CD4-positive, alpha-beta T cell treated with Interleukin-4 for 4 hours (primary cell): ENCODE measurements at places on chromosomes 11 and 22.

DNA sequence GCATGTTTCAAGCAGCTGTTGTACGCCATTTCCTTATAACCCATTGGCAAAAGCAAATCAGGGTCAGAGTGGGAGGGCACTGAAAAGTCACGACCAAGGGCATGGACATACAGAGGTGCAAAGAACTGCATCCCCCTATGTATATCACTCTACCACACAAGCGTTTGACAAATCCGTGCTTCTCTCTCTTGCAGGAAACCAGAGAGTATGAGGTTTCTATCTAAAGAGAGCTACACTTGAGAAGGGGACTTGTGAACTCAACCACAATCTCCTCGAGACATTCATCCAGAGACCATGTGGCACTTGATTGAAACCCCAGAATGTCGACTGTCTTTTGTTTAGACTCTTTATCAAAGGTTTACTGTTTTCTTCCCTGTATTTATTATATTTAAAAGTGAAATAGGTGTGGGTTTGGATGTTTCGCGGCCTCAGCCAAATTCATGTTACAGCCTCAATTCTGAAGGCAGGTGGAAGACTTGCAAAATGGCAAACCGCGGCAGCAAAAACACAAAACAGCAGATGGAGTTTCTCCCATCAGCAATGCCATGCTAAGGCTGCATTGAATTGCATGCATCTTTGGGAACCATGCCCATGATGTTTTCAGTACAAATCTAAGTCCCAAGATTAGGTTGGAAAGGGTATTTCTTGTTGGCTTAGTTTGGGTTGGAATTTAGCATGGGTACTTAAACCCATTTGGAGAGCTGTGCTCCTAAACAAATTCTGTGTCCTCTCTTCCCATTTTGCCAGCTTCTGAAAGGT is 48.8 kb upstream of the ASPHD2 start:
- no peak for DNase-seq

DNA sequence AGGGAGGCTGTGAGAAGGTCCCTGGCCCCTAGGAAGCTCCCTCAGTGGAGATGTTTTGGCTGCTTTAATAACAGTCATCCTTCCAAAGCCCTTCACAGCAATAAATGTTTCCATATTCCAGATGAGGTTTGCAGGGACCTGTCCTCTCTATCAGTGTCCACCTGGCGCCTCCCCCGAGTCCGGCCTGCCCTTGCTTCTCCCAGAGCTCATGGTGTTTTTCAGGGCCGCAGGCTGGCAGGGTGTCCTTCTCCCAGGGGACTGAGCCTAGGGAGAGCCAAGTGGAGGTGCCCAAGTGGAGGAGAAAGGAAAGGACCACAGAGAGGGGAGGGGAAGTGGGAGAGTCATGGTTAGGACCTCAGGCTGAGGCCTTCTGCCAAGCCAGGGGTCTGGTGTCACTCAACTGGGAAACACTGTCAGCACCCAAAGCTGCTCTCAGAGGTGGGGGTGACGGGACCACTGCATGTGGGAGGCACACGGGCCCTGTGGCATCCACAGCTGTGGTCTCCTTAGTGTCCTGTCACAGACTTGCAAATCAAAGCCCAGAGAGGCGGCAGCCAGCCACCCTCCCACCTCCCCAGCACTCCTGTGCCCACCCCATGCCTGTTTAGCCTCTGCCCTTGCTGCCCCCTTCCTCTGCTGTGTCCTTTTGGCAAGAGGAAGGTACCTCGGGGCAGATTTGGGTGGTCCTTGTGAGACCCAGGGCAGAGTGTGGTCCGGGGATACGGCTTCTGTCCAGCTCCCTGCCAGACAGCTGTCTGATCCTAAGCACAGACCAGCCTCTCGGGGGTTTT is 6.4 kb downstream of the DERL3 start:
- DNase-seq, result no peak

DNA sequence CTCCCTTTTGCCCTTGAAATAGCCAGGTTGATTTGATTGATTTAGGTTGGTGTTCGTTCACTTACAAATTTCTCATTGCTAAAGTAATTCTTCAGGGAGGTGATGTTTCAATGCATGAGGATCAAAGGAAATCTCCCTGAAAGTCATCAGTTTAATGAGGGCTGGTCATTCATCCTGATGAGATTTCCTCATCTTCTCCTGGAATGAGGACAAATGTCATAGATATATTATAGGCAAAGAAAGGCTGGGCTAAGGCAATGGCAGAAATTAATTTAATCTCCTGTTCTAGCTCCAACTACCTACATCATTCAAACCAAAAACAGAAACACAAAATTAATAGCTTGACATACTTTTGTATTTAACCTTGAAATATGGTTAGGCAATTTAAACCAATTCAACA is 1052.1 kb downstream of the LRRC4C start:
- DNase-seq, result no peak

DNA sequence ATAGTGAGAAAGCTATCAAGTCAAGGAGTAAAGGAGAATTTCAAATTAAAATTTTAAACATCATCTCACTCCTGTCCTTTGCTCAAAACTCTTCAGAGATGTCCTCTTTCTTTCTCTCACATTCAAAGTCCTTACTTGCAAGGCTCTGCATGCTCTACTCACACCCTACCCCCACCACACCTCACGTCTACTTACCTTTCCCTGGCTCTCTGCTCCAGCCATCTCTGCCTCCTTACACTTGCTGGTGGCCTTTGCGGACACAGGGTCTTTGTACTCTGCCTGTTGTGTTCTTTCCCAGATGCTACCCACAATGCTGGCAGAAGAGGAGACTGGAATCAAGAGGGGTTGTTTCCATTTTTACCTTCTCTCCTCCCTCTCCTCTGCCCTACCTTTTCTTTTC is 405.2 kb downstream of the INSC start:
- DNase-seq, result no peak

- DNase-seq, result no peak
These were observed 68.8 kb downstream of the SLC35F2 start for GRCh38 chr11:107789767-107790166.

DNA sequence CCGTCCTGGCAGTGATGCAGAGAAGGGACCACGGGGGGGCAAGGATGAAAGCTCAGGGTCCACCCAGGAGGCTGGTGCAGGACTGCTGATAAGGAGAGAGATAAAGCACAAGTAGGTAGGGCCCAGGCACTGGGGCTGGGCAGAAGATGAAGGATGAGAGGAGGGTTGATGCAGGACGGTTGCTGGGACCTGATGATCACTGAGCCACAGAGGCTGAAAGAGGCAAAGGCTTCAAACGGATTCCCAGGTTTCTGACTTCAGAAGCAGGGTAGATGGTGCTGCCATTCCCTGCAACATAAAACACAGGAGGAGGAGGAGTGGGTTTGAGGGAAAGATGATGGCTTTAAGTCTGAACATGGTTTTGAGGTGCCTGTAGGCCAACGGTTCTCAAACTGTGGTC is 148.5 kb downstream of the TTC17 start:
- no peak for DNase-seq

GRCh38 chr11:132094598-132094997 is 724.2 kb downstream of the NTM start:
- DNase-seq, result no peak

- no peak for DNase-seq
These were observed 23.6 kb upstream of the ALX4 start for GRCh38 chr11:44333271-44334218.

DNA sequence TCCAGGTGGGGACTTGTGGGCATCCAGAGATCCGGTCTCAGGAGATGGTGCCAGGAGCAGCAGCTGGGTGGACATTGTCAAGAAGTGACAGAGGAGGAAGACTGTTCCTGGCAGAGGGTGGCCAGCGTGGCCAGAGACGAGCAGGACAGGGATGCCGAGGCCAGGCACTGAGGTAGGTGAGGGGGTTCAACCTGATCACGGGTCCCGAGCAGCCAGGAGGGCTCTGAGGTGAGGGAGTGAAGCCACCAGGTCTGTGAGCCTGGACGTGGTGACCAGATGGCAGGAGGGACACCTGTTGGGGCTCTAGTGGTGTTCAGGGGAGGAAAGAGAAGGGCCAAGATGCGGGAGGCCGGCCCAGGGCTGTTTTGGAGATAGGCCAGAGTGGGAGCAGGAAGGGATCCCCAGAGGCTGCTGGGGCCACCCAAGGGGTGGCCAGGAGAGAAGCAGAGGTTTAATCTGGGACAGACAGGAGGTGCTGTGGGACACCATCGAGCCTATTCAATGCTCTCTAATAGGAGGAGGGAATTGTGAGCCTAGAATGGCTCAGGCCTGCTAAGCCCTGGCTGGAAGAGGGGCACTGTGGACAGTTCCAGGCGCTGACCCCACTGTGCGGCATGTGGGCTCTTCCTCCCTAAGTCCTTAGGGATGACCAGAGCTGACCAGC is 6.3 kb downstream of the PPM1F start:
- DNase-seq, result no peak

GRCh38 chr22:48700566-48701295 is 1126.9 kb downstream of the BRD1 start:
- DNase-seq, result no peak

DNA sequence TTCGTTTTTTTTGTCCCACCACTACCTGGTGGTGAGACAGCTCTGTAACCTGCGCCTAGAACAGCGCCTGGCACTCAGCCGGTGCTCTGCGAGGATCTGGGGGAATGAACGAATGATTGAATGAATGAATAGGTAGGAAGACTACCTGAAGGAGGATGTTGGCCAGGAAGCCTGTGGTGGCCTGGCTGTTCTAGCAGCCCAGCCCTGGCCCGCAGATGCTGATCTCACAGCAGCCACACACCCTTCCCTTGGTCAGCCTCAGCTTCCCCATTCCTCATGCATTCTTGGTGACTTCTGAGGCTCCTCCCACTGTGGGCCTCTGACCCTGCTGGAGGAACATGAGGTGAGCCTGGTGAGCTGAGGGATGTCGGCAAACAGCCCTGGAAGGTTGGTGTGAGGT is 3.7 kb downstream of the TRPM5 start:
- no peak for DNase-seq

GRCh38 chr11:45658292-45658991 is 7.0 kb downstream of the CHST1 start:
- DNase-seq, result no peak

DNA sequence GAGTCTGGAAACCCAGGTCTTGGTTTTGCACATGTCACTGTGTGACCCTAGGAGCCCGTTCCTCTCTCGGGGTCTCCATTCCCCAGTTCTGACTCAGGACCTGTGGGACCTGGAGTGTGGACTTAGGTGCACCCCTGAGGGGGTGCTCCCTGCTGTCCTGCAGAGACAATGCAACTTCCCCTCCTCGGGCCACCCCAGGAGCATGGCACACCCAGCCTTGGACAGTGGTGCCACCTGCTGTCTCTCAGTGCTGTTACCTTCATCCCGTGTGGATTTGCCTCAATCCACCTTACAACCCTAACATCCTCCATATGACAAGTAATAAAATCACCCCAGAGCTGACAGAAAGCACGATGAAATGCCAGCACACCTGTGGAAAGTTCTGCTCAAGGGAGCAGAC is 27.5 kb upstream of the CRYBB3 start:
- peak; percentile 7 for DNase-seq

DNA sequence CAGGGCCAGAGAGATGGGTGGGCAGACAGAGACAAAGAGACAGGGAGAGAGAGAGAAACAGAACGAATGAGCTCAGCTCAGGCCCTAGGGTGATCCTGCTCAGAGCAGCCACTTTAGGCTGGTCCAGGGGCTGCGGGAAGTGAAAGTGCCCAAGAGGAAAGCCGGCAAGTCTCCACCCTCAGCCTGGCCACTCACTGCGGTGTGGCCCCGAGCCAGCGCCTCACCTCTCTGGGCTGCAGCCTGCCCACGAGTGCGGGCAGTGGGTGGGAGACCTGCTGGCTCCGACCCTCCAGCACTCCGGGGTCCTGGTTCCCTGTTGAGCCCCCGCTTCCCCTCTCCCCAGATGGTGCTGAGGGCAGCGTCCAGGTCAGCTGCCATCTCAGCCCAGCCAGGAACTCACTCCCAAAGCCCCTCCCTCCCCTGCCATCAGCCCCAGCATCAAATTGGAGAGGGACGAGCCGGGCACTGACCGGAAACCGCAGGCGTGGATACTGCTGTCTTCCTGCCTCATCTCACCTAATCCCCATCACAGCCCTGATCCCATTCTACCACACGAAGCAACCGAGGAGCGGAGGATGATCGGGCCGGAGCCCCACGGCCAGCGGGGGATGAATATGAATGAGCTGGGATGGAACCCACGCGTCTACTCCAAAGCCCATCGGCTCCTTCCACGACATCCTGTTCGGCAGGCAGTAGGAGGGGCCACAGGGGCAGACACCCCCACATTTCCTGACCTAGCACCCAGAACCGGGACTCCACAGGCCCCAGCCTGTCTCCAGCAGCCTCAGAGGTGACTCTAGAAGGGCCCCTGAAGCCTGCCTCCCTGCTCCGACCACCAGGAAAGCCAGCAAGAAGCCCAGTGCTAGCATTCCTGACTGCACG is 16.9 kb downstream of the ELFN2 start:
- no peak for DNase-seq

GRCh38 chr11:57604296-57605027 is 7.0 kb downstream of the SERPING1 start:
- DNase-seq, result no peak

- DNase-seq, result no peak
These were observed 4.4 kb upstream of the RFPL3 start for GRCh38 chr22:32353292-32353691.

GRCh38 chr11:111913997-111914396 is 1.5 kb downstream of the HSPB2 start:
- DNase-seq, result no peak

- no peak for DNase-seq
These were observed 62.5 kb downstream of the KCNQ1 start for GRCh38 chr11:2507212-2507901.

DNA sequence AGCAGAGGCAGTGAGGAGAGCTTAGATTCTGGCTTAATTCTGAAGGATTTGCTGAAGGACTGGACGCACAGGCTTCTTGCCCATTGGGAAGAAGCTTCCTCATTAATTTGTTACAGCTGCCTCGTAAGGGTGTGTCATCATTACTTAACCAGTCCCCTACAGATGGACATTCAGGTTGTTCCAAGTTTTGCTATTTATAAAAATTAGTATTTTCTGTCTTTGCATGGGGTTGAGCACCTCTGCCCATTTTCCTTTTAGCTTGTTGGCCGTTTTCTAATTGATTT is 38.1 kb downstream of the CAPN1 start:
- no peak for DNase-seq

- no peak for DNase-seq
These were observed 548 bp downstream of the FDXACB1 start for GRCh38 chr11:111878385-111878848.

GRCh38 chr22:42635531-42635930 is 4.9 kb downstream of the ATP5MGL start:
- no peak for DNase-seq

DNA sequence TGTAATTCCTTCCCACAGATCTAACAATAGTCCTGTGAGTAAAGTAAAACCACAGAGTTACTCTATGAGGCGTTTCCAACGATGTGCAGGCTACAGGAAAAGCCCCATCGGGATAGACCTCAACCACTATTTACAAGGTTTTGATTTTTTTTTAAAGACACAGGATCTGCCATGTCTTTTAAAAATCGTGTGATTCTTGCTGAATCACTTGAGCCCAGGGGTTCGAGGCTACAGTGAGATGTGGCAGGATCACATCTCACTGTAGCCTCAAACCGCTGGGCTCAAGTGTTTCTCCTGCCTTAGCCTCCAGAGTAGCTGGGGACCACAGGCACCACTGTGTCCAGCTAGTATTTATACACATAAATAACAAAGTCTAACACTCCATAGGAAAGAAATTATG is 7.8 kb downstream of the TAF1D start:
- DNase-seq, result no peak
